GM23338 (cell line): ENCODE measurements at places on chromosomes 2 and 18. TPM values are rescaled to one million over a fixed set of nuclear protein-coding genes. Genes with fewer than 3 reads are reported as not detected.

PIEZO2 gene
- 8.2 and 15.0 TPM in 2 replicates for total RNA-seq

IL1F10 gene
- total RNA-seq: not detected in 2 replicates

SERPINB13 gene
- total RNA-seq: not detected in 2 replicates

TTN gene
- total RNA-seq: 8.3 and 12.5 TPM in 2 replicates

HOXD1 gene
- total RNA-seq: 0.39 TPM in 1 of 2 replicates, not detected in the other

TYMS gene
- total RNA-seq: 52.9 and 60.5 TPM in 2 replicates

GPR75 gene
- total RNA-seq: 2.3 and 4.1 TPM in 2 replicates

ANKRD53 gene
- 0.73 and 1.3 TPM in 2 replicates for total RNA-seq

TCF23 gene
- total RNA-seq: 0.07 TPM in 1 of 2 replicates, not detected in the other

MBD1 gene
- total RNA-seq: 43.5 and 44.5 TPM in 2 replicates

DNA sequence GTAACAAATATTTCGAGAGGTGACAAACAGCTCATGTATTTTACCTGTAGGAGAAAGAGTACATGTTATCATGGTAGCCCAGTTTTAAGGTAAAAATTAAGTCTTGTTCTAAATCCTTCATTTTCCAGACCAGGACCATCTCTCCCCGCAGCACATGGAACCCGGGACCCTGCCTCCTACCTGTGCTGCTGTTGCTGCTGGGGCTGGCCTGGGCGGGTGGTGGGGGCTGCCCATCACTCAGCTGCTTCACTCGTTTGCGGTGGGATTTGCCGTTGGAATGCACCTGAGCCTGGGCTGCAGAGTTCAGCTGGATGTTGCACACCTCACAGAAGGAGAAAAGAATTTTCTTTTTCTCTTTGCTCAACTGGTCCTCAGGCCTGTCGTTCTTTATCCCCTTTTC is 92.1 kb downstream of the ZNF385B start:
- DNase-seq: no peak

- DNase-seq: no peak
Observed at GRCh38 chr18:8116341-8117005, 492.8 kb upstream of the RAB12 start.

DNA sequence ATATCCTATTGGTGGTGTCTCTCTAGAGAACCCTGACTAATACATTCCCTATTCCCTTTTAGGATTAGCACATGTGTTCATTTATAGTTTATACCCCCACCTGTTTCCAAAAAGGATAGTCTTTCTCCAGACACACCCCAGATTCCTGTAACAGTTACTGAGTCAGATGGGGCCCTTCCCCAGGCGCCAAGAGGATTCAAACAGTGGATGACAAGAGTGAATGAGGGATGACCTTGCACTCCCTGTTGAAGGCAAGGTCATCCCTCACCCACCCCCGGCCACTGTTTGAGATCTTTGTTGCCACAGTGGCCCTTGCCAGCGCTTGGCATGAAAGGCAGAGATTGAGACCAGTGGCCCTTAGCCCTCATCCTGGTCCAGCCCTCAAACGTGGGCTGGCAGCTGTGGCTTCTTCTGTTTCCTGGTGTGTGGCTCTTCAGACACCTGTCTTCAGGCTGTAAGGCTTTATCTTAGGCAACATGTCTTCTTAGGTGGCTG is 15.3 kb upstream of the REEP1 start:
- DNase-seq: no peak

GRCh38 chr18:73879328-73879727 is 268.3 kb downstream of the FBXO15 start:
- no peak for DNase-seq

- no peak for DNase-seq
Observed at GRCh38 chr2:113060396-113060795, 1.4 kb downstream of the IL36RN start.

DNA sequence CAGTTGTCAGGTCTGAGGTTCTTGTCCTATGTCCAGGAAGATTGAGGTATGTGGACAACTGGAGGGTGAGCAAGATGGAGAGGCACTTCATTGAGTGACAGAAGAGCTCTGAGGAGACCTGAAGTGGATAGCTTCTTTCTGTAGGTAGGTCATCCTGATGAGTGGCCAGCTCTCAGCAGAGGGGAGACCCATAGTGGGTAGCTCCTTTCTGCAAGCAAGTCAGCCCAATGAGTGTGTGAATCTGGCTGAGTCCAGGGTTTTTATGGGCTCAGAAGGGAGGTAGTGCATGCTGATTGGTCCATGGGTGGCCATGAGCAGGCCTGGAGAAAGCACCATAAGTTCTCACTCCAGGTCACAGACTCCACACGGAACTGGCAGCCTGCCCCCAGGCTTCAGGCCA is 92.6 kb upstream of the GALNT5 start:
- no peak for DNase-seq

DNA sequence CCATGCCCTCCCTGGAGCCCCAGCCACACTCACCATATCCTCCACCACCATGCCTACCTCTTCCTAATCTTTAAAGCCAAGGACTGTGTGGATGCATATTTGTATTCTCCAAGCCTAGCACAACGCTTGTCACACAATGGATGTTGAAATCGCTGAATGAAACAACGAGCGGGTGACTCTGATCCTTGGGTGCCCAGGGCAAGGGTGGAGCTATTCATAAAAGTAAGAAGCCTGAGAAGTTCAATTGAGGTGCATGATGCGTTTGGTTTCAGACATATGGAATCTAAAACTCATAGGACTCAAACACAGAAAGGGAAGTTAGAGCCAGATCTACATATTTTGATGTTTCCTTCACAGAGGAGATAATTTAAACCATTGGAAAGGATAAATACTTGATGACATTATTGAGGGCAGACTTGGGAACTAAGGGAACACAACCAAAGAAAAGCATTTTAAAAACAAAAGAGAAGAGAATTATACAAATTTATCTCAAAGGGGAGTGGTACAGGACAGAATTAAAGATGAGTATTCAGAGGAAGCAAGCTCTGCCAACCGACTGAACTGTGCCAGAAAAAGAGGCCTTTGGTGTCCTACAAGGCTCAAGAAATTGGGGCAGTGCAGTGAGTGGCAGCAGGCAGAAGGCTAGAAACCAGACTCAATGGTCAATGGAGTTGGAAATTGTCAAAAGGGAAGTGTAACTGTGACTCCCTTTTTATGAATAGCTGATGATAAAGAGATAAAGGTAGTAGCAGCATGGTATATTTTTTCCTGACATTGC is 200.6 kb upstream of the NCKAP5 start:
- no peak for DNase-seq

- peak; percentile 48 for DNase-seq
Observed at GRCh38 chr2:16615687-16616615, 49.7 kb downstream of the CYRIA start.

- DNase-seq: no peak
Observed at GRCh38 chr18:36307513-36307912, 10.0 kb downstream of the FHOD3 start.

- DNase-seq: no peak
Observed at GRCh38 chr2:46305767-46306166, 8.6 kb downstream of the EPAS1 start.

DNA sequence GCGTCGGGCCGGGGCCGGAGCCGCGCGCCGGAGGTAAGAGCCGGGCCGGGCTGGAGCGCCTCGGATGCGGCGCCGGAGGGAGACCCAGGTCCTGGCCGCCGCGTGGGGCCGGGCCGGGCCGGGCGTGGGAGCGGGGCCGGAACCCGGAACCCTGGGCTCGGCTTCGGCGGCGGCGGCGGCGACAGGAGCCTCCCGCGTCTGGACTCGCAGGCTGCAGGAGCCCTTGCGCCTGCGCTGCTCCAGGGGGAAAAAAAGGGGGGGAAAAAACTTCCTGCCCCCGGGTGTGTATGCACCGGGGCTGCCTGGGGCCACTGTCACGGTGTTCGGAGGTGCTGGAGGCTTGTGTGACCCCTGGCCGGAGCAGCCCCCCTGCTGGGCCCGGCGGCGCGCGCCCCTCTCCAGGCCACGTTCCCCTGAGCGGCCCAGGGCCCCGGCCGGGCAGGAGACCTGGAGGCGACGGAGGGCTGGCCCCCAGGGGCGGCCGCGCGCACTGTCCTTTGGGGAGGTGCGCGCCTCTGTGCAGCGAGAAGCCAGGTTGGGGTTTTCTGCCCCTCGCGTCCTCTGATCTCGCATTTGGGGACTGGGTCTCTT is 864 bp downstream of the KLHL29 start:
- DNase-seq: peak; percentile 59

GRCh38 chr2:65072181-65072970 is 16.2 kb downstream of the CEP68 start:
- no peak for DNase-seq

DNA sequence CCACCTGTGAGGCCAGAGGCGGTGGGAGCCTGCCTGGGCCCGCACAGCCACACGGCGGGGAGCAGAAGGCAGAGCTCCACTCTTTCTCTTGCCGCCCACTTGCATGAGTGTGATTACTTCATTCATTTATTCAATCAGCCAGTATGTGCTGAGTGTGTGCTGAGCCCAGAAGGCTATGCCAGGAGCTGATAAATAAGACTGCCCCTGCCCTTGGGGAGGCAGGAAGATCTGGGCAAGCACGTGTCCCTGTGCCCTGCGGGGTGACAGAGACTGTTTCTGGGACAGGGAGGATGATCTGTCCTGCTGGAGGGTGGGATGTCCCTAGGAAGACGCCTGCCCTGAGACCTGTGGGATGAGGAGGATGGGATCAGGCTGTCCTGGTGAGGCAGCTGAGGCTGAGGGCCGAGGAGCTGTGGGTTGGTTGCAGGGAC is 250.8 kb downstream of the DYSF start:
- no peak for DNase-seq
